Vagina (tissue), 2 donors: ENCODE measurements at places on chromosomes 4 and X.

- no peak for DNase-seq
Observed at GRCh38 chr4:129387666-129388065, 291.7 kb downstream of the C4orf33 start.

DNA sequence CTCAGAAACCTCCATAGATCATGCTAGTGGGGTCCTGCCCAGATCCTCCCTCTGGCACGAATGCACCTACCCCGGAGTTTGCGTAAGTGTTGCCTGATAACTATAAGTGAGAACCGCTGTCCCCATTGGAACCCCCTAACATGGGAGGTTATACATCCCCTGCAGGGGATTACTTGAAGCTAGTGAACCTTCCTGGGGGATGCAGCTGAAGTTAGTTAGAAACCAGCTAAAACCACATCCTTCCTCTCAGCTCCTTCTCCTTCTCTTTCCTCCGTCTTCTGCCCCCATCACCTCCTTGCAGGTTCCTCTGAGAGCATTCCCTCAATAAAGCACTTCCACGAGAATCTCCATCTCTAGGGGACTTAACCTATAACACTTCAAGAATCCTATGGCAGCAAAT is 95.0 kb downstream of the ZNF827 start:
- no peak for DNase-seq

GRCh38 chr4:67071641-67072040 is 473.7 kb downstream of the CENPC start:
- no peak for DNase-seq

DNA sequence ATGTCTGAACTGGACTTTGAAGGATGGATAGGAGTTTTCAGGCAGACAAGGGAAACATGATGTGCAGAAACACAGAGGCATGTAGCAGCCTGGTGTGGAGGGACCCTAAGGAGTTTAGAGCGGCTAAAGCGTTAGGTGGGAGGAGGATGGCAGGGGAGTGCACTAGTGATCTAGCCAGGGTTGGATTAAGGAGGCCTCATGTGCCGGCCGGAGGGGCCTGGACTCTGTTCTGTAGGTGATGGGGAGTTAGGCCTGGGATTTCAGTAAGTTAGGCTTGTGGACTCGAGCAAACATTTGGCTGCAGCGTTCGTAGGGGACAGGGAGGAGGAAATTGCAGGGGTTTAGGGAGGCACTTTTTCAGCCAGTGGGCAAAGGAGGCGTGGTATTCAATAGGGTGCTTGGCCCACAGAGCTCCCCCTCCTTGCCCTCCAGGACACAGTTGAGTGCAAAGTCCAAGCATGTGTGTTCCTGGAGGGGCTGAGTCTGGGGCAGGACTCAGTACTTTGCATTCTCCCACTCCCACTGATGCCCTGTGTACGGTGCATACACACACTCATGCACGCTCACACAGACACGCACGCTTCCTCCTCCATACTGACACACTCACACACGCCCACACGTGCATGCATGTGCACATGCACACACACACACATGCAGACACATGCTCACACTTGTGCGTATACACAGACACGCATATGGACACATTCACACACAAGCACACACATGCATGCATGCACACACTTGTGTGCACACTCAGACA is 18.6 kb downstream of the PSAPL1 start:
- no peak for DNase-seq

GRCh38 chr4:75135068-75135825 is 202.3 kb downstream of the PARM1 start:
- DNase-seq = no peak

DNA sequence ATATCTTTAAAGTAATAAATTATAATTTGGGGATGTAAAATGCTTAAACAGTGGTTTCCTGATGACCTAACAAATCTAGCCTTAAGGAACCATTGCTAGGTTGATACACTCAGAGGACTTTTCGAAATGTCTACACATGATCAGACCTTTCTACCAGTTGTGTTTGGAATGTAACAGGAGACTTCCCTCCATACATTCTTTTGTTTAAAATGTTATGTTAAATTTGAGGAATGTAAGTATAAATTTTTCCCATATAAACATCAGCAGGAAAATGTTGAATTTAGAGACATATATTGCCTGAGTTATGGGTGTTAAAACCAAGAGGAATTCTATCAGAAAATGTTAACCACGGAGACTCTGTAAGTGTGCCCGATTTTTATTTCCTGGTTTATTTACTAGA is 190.6 kb upstream of the SPRY1 start:
- DNase-seq = no peak

DNA sequence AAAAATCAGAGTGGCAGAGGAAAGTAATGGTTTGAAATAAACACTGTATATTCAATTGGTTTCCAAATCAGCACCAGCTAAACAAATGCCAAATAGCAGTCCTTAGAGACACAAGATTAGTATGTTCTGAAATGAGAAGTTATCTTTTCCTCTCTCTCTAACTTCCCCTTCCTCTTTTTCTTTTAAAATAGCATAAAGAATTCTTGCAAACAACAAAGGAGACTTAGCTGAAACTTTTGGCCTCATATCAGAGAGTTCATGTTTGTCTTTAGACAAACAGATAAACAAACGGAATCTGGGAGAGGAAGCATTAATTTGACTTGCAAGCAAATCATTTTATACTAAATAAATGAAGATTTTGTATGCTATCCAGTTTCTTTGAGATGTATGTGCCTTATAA is 399.0 kb downstream of the GBA3 start:
- DNase-seq = no peak

DNA sequence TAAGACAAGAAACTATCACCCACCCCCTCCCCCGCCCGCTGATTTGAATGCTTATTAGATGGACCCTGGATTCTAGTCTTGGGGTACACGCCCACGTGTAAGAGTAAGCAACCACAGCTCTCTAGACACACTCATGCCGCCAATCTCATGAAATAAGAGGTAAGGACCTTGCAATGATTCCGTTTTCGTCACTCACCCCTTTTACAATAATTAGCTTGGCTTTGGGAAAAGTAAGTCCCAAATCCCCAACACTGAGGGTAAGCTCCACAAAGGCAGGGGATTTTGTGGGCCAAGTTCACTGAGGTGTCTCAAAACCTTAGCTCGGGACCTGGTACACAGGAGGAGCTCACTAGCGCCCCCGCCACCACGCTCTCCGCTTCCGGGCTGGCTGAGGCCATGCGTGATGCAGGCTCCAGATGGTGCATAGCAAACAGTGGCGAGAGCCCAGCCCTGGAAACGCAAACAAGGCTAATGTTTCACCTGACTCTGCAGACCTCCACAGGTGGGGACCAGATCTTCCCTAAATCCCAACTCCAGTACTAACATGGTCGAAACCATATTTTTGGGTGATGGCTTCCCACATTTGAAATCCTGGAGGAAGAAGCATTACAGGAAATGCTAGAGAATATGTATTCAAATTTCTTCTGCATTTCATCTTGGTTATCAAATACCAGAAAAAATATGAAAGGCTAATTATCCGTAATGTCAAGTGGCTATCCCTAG is 4.1 kb downstream of the PLAC8 start:
- no peak for DNase-seq

DNA sequence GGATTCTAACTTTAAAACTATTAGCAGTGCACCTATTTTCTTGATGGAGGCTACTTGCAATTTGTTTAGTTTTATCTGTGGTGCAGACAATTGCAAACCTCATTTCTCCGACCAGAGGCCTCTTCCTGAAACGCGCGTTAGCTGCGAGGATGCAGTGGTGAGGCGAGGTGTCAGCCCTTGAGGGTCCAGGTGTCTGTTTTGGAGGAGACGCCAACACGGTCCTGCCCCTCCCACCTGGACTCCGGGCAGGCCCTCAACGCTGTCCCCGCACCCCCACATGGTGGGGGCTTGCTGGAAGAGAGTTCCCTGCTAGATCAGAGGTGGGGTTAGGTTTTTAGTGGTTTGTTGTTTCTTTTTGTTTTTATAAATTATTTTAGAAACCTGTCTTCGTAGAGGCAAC is 34.4 kb downstream of the PCGF3 start:
- DNase-seq = no peak

GRCh38 chrX:53065104-53065503 is 16.5 kb downstream of the GPR173 start:
- no peak for DNase-seq

DNA sequence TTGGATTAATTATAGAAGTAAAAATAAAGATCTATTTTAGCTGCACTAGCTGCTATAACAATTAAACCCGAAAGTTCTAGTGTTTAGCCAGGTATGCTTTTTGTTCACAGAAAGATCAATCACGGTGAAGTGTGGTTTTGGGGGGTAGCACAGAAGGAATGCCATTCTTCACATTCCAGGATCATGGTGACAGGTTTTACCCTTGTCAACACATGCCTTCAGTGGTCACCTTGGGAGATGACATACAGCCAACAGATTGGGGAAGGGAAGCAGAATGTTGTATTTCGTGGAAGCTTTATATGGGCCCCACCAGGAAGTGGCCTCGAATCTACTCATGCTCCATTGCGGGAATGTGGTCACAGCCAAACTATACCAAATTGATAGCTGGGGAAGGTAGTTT is 753.6 kb downstream of the RAPGEF2 start:
- no peak for DNase-seq

- no peak for DNase-seq
Observed at GRCh38 chr4:80576796-80577195, 241.3 kb downstream of the CFAP299 start.

DNA sequence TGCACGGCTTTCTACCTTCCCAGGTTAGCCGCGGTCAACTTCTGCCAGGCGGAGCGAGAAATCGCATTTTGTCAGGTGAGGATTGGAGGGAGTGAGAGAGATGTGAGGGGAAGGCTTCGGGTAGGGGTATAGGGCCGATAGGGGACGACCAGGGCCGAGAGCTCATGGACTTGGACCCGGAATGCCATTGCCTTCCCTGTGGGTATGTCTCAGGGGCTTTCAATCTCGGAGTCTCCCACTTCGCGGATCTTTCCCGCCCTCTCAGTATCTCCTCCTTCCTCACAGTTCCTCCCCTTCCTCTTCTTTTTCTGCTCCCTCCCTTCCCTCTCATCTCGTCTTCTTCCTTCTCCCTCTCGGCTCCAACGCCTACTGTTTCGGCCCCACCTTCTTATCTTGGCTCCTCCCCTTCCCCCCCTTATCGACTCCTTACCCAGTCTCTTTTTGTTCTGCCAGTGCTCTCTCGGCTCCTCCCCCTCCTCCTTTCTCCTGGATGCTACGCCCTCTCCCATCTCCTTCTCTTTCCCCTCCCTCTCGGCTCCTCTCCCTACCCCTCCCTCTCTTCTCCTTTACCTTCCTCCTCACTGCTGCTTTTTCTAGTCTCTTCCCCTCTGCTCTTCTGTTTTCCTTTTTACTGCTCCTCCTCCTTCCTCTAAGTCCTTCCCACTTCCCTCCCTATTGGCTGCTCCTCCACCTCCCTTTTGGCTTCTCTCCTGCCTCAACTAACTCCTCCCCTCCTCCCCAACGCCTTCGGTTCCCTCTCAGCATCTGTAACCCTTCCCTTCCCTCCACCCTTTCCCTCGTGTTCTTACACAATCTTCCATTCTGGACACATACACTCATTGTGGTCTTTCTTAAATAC is 29.4 kb upstream of the RBMX start:
- peak; percentile 94 for DNase-seq

GRCh38 chr4:152257601-152258066 is 278.3 kb downstream of the FBXW7 start:
- DNase-seq = no peak

GRCh38 chrX:65690057-65690855 is 22.8 kb downstream of the MSN start:
- DNase-seq = no peak

GRCh38 chr4:100106982-100107381 is 83.3 kb downstream of the DDIT4L start:
- DNase-seq = no peak

- DNase-seq = no peak
Observed at GRCh38 chr4:40908297-40908696, 158.5 kb downstream of the NSUN7 start.

- no peak for DNase-seq
Observed at GRCh38 chrX:150870487-150871340, 27.8 kb downstream of the CD99L2 start.

- no peak for DNase-seq
Observed at GRCh38 chr4:67684839-67685531, 16.0 kb downstream of the UBA6 start.

- no peak for DNase-seq
Observed at GRCh38 chr4:3221184-3221494, 27.8 kb upstream of the MSANTD1 start.

DNA sequence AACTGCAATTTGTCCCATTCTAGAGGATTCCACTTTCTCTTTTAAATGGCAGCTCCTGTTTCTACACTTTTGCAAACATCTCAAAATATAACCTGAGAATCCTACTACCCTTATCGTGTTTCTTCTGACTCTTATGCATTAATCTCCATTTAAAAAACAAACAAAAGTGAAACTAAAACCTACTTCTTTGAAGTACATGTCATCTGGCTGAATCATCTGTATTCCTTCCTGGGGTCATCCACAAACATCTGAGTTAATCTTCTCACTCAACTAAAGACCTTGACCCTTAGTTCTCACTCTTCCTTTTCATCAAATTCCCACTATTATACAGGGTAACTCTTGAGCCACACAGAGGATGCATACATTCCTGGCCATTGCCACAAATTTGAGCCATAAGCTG is 584.8 kb downstream of the PPARGC1A start:
- DNase-seq = no peak

DNA sequence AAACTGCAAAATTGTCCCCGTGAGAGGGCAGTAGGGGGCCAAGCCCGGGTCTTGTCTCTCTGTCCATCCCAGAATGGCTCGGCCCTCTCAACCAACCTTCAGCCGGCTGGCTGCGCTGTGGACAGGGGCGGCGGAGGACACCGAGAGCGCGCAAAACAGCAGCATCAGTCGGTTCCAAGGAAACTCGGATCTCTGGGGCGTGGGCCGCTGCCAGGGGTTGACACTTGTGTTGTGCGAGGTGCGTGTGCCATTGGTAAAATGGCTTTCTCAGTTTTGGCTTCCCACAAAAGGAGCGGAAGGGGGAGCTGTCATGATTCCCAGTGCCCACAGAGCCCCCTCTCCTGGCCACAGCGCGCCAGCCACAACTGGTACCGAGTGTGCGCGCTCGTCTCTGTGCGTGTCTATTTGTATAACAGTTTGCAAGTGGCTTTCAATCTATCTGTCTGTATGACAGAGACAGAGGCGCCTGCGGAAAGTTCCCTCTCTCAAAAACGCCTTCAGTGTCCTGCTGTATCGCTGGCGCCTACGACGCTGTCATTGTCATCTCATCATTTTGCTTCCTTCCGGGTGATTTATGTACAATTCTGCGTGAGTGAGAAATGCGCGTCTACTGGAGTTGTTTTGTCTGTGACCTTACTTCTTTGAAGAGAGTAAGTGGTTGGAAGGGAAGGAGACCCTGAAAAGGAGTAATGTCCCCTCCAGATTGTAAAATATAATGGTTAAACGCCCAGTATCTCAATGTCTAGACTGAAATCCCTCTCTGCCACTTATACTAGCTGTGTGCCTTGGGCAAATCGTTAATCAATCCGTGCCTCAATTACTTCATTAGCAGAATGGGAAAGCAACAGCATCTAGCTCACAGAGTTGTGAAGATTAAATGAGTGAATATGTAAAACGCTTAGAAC is 1.8 kb downstream of the DKK2 start:
- DNase-seq = no peak

GRCh38 chrX:14758029-14758491 is 114.8 kb downstream of the FANCB start:
- no peak for DNase-seq
